Right forelimb (tissue), 1 donor: ENCODE measurements at places on chromosomes 7 and 10.
A peak's percentile ranks its signal among the peaks of the same experiment; 100 is the strongest.

DNA sequence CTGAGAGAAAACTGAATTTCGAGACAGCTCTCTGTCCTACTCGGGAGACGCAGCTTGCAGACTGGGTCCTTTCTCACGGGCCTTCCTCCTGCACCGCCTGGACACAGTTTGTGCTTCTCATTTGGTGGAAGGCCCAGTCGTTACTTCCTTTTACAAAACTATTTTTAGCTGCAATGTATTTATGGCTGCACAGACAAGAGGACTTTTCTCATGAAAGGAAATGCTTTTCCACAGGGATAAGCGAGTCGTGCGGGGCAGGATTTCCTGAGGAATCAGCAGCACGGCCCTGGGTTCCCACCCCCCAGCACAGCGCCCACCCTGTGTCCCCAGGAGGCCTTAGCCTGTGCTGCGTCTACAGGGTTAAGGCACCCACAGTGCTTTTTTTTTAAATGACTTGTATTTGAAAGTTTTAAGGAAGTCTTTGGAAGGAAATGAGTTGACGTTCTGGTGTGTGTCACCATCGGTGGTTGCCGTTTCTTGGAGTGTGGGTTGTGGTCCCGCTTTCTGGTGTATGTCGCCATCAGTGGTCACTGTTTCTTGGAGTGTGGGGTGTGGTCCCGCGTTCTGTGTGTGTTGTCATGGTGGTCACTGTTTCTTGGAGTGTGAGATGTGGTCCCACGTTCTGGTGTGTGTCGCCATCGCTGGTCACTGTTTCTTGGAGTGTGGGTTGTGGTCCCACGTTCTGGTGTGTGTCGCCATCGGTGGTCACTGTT lies 50.9 kb downstream of the INPP5A start:
- no peak for DNase-seq

DNA sequence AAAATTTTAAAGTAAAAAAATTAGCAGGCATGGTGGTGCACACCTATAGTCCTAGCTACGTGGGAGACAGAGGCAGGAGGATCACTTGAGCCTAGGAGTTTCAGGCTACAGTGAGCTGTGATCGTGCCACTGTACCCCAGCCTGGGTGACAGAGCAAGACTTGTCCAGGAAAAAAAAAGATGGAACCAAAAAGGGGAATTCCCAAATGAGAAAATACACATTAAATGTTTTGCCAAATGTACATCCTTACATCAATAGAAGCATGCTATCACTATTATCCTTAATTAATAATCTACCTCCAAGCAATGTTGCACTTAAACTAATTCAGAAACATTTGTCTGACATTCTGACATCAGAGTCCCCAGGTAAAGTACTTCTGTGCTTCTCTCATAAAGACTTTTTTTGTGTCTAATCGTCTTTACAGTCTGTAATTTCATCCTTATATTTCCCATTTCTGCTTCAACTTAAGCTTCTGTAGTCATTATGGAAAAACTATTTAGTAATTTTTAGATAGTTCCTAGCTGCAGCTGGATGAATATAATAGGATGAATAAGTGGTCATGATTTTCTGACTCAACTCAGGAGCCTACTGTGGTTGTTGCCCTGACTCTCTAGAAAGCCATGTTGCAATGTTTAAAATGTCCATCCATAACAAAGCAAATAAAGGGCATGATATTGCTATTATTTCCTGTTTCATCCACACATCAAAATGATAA lies 57.7 kb downstream of the MYPN start:
- DNase-seq = no peak

GRCh38 chr10:71621231-71622153 lies 98.1 kb downstream of the C10orf105 start:
- no peak for DNase-seq

- DNase-seq = peak; percentile 57
Measured at GRCh38 chr10:100882671-100883311, 30.0 kb upstream of the SLF2 start.

DNA sequence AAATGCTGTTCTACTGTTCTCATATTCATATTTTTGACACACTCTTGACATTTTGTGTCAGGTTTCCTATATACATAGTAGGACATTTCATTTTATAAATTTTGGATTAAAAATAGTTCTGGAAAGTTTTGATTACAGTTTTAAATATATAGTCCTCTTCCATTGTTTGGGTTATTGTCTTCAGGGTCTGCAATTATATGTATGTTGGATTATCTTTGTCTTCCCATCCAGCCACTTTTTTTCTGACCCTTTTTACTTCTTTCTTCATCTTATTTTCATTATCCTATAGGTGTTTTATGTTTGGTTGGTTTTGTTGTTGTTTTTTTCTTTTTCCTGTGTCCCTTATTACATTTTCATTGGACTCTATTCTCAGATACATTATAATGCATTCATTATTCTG lies 71.1 kb upstream of the CCDC6 start:
- no peak for DNase-seq
